ENCODE measurements at places on chromosomes 1 and 21.
A peak's percentile ranks its signal among the peaks of the same experiment; 100 is the strongest.

GRCh38 chr1:164433141-164433817 lies 125.7 kb upstream of the PBX1 start:
- no peak for DNase-seq

GRCh38 chr21:40640266-40640789 lies 206.6 kb downstream of the DSCAM start:
- DNase-seq: no peak

- DNase-seq: no peak
Observed at GRCh38 chr1:99496067-99496466, 149.8 kb upstream of the PALMD start.

- no peak for DNase-seq
Observed at GRCh38 chr1:27552911-27553420, 51.0 kb downstream of the AHDC1 start.

GRCh38 chr1:180632326-180633056 lies 669 bp downstream of the XPR1 start:
- DNase-seq: peak; percentile 50

DNA sequence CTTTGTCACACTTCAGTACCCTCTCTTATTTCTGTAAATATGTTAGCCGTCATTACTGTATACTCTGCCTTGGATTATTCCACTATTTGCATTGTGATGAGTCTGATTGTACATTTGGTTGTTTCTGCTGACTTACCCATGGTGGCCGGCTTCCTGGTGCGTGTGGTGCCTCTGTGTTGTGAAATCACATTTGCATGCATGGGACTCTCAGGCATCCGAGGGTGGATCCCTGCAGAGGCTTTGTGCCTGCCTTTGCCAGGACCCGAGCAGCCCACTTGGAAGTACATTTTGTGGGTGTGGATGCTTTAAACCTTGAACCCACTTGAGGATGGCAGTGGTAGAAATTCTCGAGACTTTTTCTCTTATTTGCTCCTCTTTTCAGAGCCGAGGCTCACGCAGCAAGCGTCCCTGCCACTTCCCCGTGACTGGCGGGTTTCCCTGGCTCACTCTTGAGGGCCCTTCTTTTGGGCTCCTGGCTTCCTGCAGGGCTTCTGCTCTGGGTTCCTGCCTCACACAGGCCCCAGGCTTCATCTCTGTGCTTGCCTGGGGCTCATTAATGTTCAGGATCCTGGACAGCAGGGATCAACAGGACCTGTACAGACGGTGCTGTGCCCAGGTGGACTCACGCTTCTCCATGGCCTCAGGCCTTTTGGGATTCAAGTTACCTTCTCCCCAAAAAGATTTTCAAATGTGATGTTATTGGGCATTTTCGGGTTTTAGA lies 36.6 kb downstream of the POFUT2 start:
- no peak for DNase-seq

Data from left kidney (tissue), 8 donors.